ENCODE measurements at places on chromosomes 7 and 10.

DNA sequence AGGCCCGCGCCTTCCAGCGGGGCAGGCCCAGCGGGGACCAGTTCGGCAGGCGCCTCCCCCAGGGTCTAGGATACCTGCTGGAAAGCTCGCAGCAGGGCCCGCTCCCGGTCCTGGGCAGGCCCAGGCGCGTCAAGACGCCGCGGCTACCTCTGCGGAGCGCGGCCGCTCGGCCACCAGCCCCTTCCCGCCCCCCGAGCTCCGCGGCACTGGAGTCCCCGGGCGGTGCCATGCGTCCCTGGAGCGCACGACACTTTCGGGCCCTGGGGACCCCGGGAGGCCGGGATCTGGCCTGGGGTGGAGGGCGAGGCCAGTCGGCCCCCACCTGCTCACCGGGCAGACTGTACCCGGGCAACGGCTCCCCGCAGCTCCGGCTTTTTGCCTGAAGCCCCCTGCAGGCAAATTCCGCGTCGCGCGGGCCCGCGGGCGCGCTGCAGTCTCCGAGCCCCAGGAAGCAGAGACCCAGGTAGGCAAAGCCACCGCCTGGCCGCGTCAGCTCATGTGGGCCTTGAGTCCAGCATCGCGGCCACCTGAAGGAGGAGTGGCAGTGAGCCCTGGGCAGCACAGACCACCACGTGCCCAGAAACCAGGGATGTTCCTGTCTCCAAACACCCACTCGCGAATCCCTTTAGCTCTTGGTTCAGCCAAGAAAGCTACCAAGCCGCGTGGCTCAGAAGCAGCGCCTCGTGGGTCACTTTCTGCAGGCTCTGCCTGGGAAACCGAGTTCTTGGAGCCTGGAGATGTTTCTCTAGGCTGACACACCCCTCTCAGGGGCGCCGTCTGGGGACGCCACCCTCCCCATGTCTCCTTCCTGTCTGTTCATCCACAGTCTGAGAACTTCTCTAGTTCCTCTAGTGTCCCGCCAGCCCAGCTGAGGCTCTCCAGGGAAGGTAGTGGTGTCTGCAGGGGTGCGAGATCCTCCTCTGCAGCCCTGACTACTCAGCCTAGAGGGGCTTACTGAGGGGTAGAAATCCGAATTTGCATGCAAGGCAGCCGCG lies 46.1 kb upstream of the APBB1IP start:
- no peak for DNase-seq

GRCh38 chr10:116237260-116237659 lies 35.7 kb downstream of the GFRA1 start:
- no peak for DNase-seq

- DNase-seq, result peak; percentile 8
These were observed 365 bp downstream of the YME1L1 start for GRCh38 chr10:27153845-27154193.

DNA sequence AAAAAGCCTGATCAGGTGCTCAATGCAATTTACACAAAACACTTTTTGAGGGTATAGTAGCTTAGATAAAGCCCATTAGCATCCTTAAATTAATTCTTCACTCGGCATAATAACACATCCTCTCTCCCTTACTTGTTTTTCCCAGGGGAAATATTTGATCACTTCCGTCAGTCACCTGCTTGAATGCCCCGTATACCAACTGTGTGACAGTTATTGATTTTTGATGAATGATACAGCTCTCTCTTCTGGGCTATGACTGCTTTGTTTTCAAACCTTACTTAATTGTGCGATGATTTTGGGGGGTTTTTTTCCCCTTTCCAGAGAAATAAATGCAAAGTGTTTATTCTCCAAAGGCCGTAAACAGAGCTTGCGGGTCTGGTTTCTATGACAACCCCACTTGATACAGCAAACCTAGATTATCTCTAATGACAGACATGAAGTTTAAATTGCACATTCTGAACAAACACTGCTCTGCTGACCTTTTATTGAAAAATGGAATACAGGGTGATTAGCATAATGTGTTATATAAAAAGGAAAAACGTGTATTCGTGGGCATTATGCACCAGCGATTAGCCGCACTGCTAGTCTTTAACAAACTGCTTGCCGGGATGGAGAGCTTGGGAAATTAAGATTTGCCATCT lies 78.4 kb upstream of the NANOS1 start:
- no peak for DNase-seq

- no peak for DNase-seq
These were observed 194.0 kb downstream of the TAX1BP1 start for GRCh38 chr7:27933671-27934565.

GRCh38 chr7:2040893-2041270 lies 191.9 kb downstream of the MAD1L1 start:
- no peak for DNase-seq

- DNase-seq, result no peak
These were observed 285.0 kb downstream of the BMPER start for GRCh38 chr7:34190299-34190698.

- DNase-seq, result no peak
These were observed 293.4 kb upstream of the VWC2 start for GRCh38 chr7:49479936-49480544.

GRCh38 chr7:47611045-47611511 lies 29.2 kb upstream of the TNS3 start:
- DNase-seq, result no peak

GRCh38 chr7:116782177-116782711 lies 80.1 kb upstream of the CAPZA2 start:
- no peak for DNase-seq

DNA sequence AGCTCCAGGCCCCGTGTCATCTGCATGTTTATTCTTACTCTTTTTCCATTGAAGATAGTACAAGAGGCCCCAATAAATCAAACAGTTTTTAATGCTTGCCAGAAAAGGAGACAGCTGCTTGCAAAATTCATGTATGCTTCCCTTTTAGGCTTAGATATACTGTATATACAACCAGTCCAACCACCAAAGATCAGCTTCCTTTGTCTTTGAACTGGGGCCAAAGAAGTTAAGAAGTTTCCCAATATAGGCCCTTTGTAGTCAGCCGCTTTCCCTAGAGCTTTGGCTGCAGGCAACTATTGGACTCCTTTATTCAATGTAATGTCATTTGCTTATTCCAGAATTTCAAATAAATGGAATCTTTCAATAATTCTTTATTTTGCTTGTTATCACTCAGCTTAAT lies 1395.0 kb downstream of the GATA3 start:
- DNase-seq, result no peak

GRCh38 chr10:100566561-100566960 lies 30.8 kb downstream of the HIF1AN start:
- DNase-seq, result no peak

DNA sequence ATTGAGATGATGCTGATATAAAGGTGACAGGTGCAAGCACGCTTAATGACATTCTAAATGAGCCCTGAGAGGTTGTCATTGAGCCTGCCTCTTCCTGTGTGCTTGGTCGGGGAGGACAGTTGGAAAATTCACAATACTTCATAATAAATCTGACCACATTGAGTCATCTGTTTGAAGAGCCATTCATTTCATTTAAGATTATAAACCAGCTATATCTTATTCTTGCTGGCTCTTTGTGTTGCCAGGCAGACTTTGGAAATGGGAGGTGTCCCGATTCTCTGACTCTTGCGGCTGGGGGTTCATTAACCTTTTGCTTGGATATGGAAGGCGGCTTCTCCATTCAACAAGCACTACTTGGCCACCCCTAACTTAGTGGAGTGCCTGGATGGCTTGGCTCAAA lies 198.2 kb downstream of the FANK1 start:
- no peak for DNase-seq

DNA sequence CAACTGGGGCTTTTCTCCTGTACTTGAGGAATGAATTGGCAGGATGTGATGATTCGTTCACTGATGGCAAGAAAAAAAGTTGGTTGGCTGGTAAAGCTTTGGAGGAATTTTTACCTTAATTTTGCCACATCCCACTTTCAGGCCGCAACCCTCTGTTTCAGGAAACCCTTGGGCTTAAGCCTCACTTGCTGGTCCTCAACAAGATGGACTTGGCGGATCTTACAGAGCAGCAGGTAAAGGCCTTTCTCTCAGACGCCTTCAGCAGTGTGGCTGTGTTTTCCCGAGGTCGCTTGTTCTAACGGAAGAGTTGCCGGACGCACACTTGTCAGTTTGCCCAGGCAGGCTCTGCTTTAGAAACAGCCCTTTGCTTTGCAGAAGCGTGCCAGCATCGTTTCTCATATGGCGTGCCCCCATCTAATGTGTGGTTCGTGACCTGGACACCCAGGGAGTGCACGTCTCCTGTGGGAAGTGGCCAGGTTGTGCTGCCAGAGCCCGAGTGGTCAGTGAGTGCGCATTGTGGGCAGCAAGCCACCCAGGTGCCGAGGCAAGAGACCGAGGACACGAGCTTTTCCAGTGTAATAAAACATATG lies 2.2 kb downstream of the MTG1 start:
- DNase-seq, result no peak

GRCh38 chr7:77786741-77787140 lies 11.5 kb downstream of the TMEM60 start:
- DNase-seq, result no peak

DNA sequence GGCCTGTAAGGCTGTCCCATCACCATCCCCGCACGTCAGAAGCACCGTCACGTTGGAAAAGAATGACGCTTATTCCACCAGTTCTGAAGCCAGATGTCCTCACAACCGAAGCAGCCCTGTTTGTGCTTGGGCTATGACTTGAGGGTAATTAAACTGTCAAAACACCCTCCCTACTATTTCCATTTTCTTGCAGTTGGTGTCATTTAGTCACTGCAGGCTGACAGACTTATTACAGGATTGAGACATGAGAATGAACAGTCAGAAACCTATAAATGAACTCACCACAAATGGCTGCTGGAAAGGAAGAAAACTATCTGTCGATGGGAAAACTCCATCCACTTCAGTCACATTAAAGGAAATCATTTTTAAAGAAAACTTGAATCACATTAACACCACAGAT lies 85.3 kb downstream of the VOPP1 start:
- DNase-seq, result no peak

DNA sequence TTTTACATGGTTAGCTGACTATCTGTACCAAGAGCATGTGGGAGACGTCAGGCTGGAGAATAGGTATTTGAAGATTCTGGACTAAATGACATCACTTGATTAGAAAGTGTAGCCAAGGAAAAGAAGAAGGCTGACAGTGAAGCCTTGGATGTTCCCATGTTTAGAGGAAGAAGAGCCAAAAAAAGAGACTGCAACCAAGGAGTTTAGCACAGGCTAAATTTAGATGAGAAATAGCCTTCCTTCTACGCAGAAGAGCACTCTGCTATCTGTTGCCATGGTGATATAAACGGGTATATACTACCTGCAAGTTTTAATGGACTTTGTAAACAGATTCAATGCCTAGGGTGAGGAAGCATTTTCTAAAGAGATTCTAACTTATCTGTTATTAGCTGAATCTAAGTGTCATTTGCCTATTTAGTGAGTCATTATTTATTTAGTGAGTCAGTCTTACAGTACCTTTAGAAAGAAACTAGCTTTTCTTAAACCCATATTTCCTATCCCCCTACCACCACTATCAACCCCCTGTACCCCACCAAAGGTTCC lies 69.8 kb downstream of the CDK6 start:
- no peak for DNase-seq

- no peak for DNase-seq
These were observed 41.2 kb downstream of the ADCYAP1R1 start for GRCh38 chr7:31093282-31093681.

DNA sequence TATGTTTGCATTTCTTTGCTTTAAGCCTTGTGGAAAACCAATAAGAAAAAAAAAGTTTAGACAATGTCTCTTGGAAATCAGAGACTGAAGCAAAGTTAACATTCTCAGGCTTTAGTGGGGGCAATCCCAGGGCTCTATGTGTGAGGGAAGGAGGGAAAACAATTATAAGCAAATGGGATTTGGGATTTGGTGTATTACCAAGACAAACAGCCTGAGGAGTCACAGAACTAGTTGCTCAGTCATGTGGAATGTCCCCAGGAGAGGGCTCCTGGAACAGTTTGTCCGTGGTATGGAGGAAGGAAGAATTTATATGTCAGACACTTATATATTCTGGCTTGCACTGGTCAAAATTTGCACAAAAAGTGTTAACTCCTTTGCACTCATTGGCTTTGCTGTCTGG lies 562.9 kb upstream of the TPK1 start:
- no peak for DNase-seq

DNA sequence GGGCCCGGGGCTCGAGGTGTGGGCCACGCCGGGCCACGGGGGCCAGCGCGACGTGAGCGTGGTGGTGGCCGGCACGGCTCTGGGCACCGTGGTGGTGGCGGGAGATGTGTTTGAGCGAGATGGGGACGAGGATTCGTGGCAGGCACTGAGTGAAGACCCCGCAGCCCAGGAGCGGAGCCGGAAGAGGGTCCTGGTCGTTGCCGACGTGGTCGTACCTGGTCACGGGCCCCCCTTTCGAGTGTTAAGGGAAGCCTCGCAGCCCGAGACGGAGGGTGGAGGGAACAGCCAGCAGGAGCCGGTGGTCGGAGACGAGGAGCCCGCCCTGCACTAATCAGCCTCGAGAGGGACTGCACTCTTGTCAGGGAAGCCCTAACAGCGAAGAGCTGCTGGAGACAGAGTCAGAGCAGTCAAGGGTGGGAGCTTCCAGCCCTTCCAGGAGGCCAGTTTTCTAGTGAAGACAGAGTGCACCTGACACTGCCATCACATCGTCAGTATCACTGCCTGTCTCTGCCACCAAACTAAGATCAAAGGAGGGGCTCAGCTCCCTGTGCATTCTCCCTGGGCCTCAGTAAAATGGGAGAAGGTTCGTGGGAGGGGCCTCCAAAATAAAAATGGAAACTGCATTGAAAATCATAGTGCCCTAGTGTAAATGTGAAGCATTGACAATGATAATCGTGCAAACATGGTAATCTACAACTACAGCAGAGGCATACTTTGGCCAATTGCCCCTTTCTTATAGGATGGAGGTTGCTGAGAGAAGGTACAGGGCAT lies 1.3 kb downstream of the MBLAC1 start:
- DNase-seq, result peak; percentile 19

- no peak for DNase-seq
These were observed 3.5 kb upstream of the ZNF282 start for GRCh38 chr7:149191851-149192250.

GRCh38 chr10:80464557-80465450 lies 10.7 kb downstream of the TSPAN14 start:
- peak; percentile 73 for DNase-seq

- DNase-seq, result no peak
These were observed 997.3 kb downstream of the LRMDA start for GRCh38 chr10:76428551-76429367.

- no peak for DNase-seq
These were observed 14.6 kb downstream of the AP5Z1 start for GRCh38 chr7:4790078-4790465.

Data from occipital lobe (tissue), 3 donors.